ENCODE measurements at places on chromosomes 3 and 15.

DNA sequence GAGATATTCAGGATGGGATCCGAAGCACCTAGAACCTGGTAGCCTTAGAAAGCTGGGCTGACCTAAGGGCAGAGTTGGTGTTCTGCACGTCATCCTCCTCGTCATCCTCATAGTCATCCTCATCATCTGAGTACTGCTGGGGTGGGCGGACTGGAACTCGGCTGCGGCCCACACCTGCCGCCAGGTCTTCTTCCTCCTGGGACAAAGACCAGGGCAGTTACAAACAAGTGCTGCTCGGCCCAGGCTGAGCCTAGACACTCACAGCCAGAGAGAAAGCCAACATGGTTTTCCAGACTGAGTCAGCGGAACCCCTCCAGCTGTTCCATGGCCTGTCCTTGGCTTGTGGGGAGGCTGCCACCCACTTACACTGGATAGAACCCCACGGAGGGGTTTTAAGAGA, 40.5 kb downstream of the SEMA3G start:
- DNase-seq, result no peak

DNA sequence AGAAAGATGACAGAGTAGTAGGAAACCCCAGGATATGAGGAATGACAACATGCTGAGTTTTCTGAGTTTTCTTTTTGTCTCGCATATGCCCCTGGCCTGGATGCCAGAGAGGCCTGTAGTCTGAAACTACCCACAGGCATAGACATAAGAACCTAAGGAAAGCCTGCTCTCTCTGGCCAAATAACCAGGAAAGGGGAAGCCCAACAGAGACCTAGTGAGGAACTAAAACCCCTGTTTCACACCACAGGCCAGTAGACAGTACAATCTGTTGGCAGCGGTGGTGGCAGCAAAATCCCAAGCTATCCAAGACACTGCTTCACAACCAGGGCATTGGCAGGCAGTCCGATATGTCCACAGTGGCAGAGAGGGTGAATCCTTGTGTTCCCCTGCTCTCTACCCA, 55.0 kb upstream of the DCP1A start:
- DNase-seq, result no peak

DNA sequence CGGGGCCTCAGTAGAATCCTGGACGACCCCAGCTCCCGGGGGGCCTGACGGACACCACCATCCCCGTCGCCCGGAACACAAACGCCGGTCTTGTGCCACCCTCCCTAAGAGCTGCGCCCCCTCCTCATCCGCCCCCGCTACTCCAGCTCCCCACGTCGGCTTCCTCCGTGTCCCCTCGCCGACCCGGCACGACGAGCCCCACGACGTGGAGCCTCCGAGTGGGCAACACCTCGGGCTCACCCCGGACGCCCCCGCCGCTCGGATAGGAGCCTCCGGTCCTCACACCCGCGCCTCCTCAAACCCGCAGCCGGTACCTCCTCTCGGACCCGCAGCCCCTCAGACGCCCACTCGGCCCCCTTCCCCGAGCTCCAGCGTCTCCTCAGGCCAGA, 525 bp downstream of the NPTN start:
- DNase-seq, result no peak

GRCh38 chr3:65993134-65993900, 45.4 kb downstream of the MAGI1 start:
- DNase-seq, result no peak

DNA sequence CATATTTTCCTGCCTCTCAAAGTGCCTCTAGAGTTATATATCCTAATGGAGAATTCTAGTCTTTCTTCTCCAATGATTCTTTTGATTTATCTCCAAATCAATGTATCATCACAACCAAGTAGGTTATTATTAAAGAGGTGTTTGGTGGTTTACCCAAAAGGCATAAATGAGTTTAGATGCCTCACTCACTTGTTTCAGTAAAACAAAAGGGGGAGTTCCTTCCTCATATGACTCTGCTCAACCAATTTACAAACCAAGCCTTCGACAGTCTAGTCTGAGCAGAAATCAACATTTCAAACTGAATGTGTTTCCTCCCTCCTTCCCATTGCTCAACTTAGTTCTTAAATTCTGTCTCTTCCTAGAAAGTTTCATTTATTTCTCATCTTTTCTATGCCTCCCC, 116.5 kb downstream of the TNIK start:
- no peak for DNase-seq

DNA sequence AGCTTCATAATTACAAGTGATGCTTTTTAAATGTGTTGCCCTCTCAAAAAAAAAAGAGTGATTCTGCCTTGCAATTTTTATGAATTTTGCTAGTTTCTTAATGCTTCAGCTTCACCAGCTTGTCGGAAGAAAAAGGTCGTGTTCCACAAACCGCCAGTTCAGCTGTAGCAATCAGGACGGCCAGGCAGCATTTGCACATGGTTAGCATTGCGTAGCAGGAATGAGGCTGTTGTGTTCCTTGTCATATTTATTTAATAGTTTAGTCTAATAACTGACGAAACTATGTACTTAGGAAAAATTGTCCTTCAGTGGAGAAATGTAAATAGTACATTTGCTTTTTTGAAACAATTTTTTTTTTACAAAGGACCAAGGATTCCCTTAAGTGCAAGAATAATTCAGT, 64.9 kb upstream of the SELENOK start:
- no peak for DNase-seq

DNA sequence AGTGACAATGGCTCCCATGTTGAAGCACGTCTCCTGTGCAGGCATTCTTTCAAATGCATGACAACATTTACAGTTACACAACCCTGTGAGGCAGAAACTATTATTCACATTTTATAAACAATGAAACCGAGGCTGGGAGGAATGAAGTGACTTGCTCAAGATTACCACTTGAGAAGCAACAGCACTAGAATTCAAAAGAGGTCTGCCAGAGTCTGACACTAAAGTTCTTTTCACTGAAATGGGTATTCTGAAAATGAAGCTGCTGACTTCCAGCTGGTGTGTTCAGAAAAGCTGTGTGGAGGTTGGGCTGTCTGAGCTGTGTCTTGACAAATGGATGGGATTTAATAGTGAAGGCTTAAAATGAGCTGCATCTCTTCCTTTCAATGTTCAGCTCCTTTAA, 104.4 kb downstream of the THSD4 start:
- no peak for DNase-seq

DNA sequence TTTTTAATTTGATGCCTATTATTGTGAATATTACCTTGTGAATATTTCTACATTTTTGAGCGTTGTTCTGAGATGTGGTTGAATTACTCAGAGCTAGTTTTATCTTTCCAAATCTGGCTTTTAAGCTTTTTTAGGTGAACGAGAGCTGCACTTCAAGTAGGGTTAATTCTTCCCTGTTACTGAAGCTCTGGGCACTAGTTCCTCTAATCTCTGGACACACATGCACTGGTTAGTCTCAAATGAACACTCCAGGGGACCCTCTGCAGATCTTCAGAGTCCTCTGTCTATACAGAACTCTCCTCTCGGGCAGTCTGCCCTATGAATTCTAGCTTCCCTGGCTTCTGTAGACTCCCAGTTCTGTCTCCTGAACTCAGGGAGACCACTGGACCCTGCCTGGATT, 237.5 kb upstream of the TBC1D5 start:
- DNase-seq, result no peak

DNA sequence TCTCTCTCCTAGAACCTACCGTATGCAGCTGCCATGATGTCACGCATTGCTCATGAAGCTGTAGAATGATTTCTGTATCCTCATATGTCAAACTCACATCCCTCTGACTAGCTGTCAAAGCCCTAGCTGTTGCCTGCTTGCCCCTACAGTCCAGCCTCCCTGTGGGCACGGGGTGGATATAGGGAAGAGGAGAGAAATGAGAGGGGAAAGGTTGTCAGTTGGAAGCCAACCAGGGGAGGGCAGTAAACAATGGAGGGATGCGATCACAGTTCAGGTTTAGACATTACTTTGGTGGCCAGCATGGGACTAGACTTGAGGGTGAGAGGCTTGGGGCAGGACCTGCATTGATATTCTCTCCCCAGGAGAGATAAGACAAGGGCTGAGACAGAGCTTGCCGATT, 1.7 kb upstream of the HDGFL3 start:
- DNase-seq, result no peak

DNA sequence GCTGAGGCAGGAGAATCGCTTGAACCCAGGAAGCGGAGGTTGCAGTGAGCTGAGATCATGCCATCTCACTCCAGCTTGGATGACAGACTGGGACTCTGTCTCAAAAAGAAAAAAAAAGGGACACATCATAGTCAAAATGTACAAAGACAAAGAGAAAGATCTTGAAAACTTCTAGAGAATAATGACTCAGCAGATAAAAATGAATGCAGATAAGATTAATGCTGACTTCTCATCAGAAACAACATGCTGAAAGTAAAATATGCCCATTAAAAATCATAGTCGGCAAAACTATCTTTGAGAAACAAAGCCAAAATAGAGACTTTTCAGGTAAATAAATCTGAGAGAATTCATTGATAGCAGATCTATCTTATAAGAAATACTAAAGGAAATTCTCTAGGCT, 271.1 kb upstream of the GPR149 start:
- no peak for DNase-seq

GRCh38 chr3:133246773-133247172, 153.1 kb upstream of the BFSP2 start:
- no peak for DNase-seq

GRCh38 chr3:108328821-108329486, 32.6 kb downstream of the HHLA2 start:
- DNase-seq, result no peak

DNA sequence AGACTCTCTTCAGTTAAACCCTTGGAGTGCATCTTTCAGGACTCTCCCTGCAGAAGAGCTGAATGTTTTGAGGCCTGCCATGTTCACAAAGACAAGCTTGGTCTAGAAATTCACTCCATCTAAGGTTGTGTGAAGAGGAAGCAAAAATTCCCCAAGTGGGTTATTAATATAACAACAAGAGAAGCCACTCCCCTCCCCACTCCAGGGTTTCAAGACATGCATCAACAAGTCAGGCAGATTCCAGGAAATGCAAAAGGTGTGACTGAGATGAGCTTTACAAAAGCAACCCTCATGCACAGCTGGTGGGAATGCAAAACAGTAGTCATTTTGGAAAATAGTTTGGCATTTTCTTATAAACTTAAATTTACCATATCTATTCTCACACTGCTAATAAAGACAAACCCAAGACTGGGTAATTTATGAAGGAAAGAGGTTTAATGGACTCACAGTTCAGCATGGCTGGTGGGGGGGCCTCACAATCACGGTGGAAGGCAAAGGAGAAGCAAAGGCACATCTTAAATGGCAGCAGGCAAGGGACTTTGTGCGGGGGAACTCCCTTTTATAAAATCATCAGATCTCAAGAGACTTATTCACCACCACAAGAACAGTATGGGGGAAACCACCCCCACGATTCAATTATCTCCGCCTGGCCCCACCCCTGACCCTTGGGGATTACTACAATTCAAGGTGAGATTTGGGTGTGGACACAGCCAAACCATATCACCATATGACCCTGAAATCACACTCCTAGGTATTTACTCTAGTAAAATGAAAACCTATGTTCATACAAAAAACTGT, 31.3 kb downstream of the TARS3 start:
- no peak for DNase-seq

DNA sequence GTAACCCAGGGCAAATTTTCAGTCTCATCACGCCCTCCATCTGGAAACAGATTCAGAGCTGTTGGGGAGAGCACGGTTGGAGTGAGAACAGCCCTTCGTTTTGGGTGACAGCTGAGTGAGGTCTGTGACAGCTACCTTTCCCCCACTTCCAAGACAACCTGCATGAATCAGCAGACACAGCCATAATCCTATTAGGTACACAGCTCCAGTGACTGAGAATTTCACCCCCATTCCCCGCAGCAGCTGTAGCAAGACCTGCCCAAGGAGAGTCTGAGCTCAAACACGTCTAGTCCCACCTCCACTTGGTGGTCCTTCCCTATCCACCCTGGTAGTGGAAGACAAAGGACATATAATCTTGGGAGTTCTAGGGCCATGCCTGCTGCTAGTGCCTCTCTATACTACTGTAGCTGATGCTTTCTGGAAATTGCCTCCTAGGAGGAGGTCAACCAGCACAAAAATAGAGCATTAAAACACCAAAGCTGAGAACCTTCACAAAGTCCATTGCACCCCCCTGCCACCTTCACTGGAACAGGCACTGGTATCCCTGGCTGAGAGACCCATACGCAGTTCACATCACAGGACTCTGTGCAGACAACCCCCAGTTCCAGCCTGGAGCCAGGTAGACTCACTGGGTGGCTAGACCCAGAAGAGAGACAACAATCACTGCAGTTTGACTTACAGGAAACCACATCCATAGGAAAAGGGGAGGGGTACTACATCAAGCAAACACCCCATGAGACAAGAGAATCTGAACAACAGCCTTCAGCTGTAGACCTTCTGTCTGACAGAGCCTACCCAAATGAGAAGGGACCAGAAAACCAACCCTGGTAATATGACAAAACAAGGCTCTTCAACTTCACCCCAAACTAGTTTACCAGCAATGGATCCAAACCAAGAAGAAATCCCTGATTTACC, 448.6 kb upstream of the CBLB start:
- no peak for DNase-seq

DNA sequence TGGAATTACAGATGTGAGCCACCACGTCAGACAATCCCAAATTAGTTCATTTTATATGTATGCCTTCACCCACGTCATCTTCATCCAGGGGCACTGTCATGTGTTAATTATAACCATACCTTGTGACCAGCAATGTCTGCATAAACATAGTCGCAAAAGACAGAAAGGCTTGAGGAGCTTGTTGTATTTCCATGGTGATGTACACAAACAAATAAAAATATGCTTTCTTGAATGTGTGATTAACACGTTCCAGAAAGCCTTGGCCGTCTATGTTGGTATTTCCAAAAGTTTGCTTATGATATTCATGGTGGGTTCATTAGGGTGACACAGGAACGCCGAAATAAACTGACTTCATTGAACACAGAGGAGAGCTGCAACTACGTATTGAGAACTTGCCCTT, 524.7 kb upstream of the ZNF717 start:
- no peak for DNase-seq

GRCh38 chr3:10440684-10441083, 64.7 kb downstream of the ATP2B2 start:
- DNase-seq, result no peak

DNA sequence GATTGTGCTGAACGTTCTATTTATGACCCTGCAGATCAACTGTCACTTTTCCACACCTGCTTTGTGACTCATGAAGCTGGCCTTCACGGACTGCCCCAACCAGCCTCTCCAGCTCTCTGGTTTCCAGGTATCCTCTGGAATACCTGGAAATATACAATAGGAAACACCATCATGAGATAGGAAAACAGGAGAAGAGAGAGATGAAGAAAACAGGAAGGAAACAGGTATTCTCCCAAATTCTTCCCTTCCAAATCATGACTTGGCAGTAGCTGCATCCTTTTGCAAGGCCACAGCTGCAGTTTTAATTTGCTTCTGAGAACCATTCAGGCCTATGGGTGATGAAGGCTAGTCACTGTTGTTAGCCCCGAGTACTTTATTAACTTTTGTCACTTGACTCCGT, 909.1 kb downstream of the EPHA3 start:
- no peak for DNase-seq
